ENCODE measurements at places on chromosomes 5 and 9.

GRCh38 chr5:167912941-167913665 is 378.3 kb upstream of the WWC1 start:
- no peak for DNase-seq

GRCh38 chr5:79800979-79801827 is 111.6 kb downstream of the CMYA5 start:
- DNase-seq, result no peak

DNA sequence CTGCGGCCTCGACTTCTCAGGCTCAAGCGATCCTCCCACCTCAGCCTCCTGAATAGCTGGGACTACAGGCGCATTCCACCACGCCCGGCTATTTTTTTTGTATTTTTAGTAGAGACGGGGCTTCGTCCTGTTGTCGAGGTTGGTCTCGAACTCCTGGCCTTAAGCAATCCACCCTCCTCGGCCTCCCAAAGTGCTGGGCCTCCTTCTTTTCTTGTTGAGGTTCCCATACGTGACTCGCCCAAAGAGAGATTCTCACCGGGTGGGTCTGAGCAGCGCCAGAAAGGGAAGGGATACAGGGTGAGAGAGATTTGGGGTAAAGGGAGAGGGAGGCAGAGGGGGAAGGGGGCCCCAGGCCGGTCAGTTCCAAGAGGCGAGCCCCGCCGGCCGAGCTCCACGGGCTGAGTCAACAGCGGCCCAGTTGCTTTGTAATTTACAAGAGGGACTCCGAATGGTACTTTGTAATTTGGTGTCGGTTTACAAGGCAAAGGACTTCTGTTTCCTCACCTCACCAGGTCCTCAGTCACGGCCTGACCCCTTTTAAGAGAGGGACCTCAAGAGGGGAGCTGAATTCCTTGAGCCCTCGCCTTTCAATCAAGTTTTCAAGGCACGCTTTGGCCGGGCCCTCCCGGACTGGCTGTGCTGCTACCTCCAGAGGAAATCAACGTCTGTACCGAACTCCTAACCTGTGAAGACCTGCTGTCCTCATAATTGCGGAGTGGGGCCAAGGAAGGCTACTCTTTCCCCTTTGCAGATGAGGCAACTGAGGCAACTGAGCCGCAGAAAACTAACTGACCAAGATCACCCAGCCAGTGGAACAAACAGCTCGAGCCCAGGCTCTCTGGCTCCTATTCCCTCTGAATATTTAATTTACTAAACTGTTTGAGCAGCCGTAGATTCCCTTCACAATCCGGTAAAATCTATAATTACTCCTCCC is 3.3 kb upstream of the DMRT2 start:
- no peak for DNase-seq

GRCh38 chr5:134465816-134466240 is 54.1 kb upstream of the CDKN2AIPNL start:
- peak; percentile 79 for DNase-seq

DNA sequence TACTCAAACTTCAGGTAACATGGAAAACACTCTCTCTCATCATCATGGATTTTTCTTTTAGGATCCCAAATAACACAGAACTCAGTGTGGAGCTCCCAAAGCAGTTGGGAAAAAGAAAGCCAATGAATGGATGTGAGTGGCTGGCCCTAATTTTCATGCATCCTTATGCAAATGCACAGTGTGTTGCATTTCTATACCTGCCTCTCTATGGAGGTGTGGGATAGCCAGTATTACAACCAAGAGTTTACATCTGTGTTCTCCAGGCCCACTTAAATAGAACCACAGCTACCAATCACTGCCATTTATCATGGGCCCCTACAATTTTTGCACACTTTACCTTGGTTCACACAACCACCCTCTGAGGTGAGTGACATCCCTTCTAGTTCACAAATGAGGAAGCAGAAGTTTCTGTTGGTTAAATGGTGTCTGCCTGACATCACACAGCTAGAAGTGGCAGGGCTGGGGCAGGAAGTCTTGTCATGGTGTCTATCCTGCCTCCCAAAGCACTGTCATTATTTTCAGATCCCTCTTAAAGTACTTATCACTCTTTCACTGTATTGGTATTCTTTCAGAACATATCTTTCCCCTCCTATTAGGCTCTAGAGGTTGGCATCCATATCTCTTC is 17.3 kb downstream of the MAMDC2 start:
- no peak for DNase-seq

- DNase-seq, result no peak
Measured at GRCh38 chr5:57215629-57216195, 41.9 kb downstream of the GPBP1 start.

- no peak for DNase-seq
Measured at GRCh38 chr9:30504502-30504905, 1879.9 kb upstream of the ACO1 start.

GRCh38 chr5:78221964-78222451 is 72.5 kb downstream of the AP3B1 start:
- DNase-seq, result no peak

DNA sequence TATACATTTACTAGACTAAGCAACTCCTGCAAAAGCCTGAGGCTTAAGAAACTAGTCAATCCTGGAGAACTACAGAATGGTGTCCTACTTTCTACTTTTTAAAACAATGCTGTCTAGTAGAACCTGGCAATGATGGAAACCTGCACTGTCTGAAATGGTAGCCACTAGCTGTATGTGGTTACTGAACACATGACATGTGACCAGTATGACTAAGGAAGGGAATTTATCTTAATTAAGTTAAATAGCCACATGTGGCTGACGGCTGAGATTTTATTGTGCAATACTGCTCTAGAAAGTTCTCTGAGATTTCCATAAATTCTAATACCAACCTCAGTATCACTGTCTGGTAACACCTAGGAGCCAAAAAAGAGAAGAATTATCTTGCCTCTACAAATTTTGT is 44.9 kb upstream of the RAPGEF6 start:
- no peak for DNase-seq

DNA sequence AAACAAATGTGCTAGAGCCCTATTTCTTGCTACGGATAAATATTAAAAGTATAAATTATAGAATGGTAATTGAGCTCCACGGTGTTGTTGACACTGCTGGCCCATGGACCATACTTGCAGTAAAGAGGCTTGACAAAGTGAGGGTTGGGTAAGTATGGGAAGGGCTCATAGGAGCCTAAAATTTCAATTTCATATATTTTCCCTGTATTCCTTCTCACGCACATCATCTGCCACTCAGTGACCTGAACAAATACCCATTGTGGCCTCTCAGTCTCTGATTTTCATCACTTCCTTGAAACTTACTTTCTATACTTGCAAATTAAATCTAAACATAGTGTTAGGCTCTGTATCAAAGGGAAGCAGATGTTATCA is 116.5 kb downstream of the PIK3R1 start:
- DNase-seq, result no peak

GRCh38 chr5:61120534-61120933 is 41.7 kb downstream of the SMIM15 start:
- DNase-seq, result no peak

GRCh38 chr9:128528445-128529160 is 23.8 kb upstream of the SPTAN1 start:
- DNase-seq, result no peak

DNA sequence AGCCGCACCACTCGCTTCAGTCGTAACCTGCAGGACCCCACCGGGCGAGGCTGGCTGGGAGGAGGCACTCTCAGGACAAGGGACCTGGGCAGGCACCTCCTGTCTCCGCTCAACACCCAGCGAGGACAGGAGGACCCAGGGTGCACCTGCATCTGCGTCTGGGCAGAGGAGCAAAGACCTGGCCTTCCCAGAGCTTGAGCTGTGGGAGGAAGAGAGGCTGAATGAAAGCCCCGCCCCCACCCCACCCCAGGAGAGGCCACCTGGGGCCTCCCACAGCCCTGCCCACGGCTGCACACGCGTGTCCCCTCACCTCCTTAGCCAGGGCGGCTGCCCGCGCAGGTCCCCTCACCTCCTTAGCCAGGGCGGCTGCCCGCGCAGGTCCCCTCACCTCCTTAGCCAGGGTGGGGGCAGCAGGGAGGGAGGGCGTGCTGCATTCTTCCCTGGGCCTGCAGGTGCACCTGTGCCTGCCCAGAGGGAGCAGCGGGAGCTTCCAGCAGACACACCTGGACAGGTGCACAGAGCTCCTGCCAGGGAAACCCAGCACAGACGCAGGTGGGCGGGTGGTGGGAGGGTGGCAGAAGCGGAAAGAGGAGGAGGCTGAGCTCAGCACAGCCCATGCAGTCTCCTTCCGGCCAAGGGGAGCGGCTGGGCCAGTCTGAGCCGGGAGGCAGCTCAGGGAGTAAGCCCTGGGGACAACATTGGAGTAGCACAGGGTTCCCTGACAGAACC is 18.5 kb upstream of the SLC12A7 start:
- no peak for DNase-seq

GRCh38 chr5:143216211-143216610 is 187.3 kb downstream of the NR3C1 start:
- no peak for DNase-seq

DNA sequence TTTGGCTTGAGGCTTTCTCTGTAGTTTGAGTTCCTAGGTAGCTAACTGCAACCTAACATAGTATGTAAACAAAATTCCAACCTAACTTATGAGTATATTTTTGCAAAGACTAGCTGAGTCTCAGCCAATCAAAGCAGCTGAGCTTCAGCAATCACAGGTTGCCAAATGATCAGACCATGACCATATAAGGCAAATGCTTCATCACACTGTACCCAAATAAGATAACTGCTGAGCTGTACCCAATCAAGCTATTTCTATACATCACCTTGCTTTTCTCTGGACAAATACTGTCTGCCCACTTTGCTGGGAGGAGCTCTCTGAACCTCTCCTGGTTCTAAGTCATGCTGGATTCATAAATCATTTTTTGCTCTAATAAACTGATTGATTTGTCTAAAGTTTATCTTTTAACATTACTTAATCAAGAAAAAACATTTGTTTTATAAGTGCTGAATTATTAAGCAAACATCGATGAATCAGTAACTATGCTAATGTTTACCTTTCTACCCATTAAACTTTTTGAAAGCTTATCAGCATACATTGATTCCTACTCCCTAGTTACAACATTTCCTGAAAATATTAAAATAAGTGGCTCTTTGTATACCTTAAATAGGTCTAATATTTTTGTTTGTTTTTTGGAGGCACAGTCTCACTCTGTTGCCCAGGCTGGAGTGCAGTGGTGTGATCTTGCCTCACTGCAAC is 129.7 kb upstream of the PCA3 start:
- no peak for DNase-seq

- no peak for DNase-seq
Measured at GRCh38 chr9:37221489-37222106, 101.2 kb downstream of the ZCCHC7 start.

- DNase-seq, result no peak
Measured at GRCh38 chr5:149267241-149267973, 4.3 kb upstream of the AFAP1L1 start.

DNA sequence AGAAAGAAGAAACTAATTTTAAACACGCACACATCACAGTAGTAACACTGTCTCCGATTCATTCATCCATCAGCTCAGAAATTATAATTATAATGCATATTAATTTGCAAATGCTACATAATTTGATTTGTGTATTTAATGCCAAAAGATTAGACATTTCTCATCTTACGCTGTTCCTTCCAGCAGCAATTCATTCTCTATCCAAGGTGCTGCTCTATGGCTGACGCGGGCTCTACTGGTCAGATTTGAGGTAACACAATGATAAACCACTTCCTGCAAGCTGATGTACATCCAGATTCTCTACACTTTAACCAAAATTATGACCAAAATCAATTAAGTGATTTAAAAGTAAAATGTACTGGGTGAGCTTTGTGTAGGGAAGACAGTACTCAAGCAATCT is 77.9 kb upstream of the ICE1 start:
- no peak for DNase-seq

- DNase-seq, result no peak
Measured at GRCh38 chr5:36630201-36631145, 24.1 kb downstream of the SLC1A3 start.

DNA sequence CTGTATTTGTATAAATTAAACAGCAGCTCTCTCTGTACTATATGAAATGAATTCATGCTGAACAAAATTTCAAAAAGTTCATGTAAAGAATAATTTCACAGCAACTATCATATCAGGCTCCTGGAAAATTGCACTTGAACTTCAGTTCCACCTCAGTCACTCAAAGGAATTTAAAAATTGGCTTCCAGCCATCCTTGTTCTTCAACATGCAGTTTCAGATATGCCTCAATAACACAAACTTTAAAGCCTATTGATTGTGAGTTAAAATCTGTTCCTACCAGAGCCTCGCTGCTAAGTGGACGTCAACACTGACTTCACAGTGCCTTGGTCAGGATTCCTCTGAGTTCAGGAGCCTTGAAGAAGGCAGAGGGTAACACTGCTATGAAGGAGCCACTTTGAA is 418.7 kb upstream of the WWC1 start:
- no peak for DNase-seq

- DNase-seq, result no peak
Measured at GRCh38 chr9:113456235-113456634, 7.3 kb upstream of the RGS3 start.

- no peak for DNase-seq
Measured at GRCh38 chr9:104774831-104775573, 11.1 kb downstream of the NIPSNAP3B start.

DNA sequence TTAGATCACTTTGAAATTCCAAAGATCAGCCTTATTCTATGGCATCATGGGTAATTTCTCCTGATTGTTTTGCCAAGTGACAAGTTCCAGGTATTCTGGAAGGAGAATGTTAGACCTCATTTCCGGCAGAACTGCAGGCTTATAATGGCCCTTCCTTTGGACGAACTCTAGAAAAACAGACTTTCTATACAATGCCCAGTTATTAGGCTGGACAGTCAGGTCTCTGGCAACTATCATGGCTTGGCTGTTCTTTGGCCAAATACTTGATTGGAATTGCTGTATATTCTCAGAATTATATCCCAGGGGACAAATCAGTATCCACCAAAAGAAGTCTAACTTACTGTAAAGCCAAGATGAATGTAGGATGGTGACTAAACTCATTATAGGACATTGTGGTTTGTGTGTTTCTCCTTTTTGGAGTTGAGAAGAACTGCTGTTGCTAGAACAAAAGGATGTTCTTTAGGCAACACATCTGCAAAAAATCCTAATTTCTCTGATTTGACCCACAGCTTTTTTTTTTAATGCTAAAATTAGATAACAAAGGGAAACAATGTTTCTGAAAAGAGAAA is 69.0 kb downstream of the ADAMTSL1 start:
- DNase-seq, result no peak

- DNase-seq, result no peak
Measured at GRCh38 chr9:81108391-81108790, 581.0 kb downstream of the TLE1 start.

DNA sequence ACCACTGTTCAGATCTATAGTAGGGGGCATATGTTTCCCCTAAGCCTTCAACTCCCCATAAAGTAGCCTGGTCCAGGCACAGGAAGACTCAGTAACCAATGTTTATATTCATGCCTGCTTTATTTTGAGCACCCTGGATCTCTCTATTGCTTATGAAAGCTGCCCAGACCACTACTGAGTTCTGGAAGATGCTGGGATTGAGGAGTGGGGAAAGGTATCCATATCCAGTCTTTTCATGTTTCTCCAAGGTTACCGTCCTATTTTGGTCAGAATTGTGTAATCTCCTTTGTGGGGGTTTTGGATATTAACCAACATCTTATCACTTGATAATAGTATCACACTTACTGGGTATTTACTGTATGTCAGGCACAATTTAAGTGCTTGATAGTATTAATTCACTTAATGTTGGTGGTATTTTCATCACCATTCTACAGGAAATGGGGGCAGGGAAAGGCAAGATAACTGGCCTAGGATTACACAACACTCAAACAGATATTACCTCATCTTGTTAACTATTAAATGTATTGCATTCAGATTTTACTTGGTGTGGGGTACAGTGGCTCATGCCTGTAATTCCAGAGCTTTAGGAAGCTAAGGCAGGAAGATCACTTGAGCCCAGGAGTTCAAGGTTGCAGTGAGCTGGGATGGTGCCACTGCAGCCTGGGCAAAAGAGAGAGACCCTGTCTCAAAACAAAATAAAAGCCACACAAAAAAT is 36.3 kb downstream of the RUSC2 start:
- DNase-seq, result no peak

Measured in HuH-7.5 (cell line).